ENCODE measurements at places on chromosomes 4 and X.

- DNase-seq: no peak
Measured at GRCh38 chr4:144494280-144494679, 151.7 kb upstream of the HHIP start.

DNA sequence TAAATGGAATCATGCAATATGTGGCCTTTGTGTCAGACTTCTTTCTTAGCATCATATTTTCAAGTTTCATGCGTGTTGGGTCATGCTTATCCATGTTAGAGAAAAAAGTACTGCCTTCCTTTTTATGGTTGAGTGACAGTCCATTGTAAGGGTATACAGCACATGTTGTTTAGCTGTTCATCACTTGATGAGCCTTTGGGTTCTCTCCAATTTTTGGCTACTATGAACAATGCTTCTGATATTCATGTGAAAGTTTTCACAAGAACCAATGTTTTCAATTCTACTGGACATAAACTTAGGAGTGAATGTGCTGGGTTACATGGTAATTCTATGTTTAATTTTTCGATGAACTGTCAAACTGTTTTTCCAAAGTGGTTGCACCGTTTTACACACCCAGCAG is 28.1 kb upstream of the LNX1 start:
- DNase-seq: no peak

DNA sequence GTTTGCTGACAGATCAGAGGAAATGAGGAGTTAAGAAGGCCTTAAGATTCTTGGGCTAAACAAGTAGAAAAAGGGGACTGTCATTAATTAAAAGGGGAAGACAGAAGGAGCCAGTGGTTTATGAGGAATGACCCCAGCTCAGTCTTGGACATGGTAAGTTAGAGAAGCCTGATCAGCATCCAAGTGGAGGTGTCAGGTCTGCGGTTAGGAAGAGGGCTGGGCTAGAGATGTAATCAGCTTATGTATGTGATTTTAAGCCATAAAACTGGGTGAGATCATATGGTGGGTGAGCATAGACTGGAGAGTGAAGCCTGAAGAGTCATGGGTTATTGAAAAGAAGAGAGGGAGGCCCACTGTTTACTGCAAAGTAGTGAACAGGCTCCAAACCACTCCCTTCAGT is 246.1 kb downstream of the NR3C2 start:
- DNase-seq: no peak

GRCh38 chrX:17788439-17788838 is 51.1 kb downstream of the SCML1 start:
- peak; percentile 45 for DNase-seq

DNA sequence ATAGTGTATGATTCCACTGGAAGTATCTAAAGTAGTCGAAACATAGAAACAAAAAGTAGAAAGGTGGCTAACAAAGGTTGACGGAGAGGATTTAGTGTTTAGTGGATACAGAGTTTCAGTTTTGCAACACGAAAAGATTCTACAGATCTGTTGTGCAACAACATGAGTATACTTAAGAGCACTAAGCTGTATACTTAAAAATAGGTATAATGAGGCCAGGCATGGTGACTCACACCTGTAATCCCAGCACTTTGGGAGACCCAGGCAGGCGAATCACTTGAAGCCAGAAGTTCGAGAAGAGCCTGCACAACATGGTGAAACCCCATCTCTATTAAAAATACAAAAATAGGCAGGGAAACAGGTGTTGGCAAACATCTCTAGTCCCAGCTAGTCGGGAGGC is 7.9 kb upstream of the ATRX start:
- DNase-seq: no peak

DNA sequence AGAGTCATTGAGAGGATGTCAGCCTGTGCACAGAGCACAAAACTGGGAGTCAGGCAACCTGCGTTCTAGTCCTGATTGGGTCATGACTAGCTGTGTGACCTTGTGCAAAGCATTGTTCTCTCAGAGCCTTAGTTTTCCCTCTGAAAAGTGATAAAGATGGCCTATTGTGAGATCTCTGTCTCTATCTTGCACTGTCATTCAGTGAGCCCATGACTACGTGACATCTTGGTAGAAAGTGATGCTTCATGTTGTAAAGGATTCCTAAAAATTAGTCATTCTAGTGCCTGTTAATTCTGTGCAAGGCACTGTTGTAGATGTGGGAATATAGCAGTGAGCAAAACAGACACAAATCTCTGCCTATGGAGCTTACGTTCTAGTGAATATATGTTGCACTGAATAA is 2.5 kb downstream of the PGRMC1 start:
- DNase-seq: no peak
